ENCODE measurements at places on chromosomes 12 and 14.
A peak's percentile ranks its signal among the peaks of the same experiment; 100 is the strongest.

- DNase-seq: peak; percentile 36
Measured at GRCh38 chr12:53746592-53747092, 5.1 kb downstream of the CISTR start.

DNA sequence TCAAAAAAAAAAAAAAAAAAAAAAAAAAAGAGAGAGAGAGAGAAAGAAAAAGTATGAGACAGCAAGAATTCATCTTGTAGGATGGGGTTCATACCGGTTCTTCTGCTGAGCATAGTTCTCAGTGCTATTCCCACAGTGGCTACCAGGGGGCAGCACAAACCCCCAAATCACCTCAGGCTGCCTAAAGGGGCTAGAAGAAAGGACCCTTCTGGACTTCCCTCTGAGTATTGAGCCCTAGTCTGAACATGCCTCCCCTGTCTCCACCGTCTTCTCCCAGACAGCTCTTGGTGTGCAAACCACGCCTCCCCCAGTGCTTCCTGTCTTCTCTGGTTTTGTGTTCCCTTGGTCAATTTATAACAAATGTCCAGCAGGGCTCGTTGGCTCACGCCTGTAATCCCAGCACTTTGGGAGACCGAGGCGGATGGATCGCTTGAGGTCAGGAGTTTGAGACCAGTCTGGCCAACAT is 31.3 kb upstream of the SMUG1 start:
- peak; percentile 16 for DNase-seq

DNA sequence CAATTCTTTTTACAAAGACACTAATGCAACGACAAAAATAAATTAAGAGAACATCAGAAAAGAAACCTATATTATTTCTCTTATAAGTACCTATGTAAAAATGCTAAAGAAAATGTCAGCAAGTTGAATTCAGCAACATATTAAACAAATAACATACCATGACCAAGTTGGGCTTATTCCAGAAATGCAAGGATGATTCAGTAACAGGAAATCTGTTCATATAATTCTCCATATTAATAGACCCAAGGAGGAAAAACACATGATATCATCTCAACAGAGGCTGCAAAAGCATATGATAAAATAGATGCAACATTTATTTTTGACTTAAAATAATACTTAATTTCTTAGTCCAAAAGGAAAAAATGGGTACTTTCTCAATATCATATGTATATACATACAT is 25.1 kb upstream of the GPHB5 start:
- DNase-seq: no peak

DNA sequence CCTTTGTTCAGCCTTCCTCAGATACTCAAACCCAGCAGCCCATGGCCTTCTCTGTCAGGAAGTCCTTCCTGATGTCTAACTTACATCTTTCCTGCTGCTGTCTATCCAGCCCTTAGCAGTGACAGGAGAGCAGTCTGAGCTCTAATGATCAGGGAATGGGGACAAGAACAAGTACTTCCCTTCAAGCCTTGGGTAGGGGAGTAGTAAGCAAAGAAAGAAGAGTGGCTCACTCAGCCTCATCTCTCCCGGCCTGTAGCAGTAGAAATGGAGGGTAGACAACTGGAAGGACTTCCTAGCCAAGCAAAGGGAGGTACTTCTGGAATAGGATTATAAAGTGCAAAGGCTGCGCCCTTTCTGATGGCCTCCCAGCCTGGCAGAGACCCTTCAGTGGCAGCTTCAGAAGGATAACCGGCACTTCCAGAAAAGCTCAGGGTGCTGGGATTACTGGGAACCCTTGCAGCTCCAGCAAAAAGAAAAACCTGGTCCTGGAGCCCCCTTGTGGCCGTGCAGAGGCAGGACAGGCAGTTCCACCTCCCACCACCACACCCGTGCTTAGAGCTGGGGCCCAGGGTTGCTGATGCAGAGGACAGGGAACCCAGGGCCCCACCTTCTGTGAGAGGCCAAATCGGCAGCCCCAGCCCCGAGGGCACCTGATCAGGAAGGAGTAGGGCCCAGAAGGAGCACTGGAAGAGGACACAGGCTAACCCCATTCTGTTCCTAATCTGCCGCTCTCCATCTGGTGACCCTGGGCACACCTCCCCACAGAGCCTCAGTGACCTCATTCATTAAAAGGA is 12.4 kb upstream of the SMUG1 start:
- no peak for DNase-seq

- DNase-seq: no peak
Measured at GRCh38 chr12:40745386-40745785, 53.1 kb downstream of the CNTN1 start.

DNA sequence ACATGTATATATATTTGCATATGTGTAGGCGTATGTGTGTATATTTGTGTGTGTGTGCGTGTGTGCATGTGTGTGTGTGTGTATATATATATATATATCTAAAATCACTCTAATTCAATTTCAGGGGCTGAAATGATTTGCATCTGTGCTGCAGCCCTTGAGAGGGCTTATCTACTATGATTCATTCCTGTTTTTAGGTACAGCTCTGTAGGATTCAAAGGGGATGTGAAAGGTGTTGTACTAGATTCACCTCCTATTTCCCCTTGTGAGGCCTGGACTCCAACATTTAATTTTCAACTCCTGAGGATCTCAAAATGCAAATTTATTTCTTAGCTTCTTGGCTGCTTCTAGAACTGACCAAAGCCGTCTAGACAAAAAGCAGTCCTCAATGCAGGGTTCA is 11.1 kb downstream of the ERP27 start:
- DNase-seq: no peak

DNA sequence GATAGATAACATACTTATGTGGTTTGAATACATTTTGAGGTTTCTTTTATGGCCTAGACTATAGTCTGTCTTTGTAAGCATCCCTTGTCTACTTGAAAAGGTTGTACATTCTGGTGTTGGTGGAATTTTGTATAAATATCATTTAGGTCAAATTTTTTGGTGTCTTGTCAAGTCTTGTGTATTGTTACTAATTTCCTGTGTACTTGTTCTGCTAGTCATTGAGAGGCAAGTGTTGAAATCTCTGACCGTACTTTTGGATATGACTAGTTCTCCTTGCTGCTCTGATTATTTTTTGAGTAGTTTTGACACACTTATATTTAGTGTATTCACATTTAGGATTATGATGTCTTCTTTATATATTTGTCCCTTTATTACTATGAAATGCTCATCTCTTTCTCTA is 219.6 kb downstream of the CCDC91 start:
- no peak for DNase-seq

DNA sequence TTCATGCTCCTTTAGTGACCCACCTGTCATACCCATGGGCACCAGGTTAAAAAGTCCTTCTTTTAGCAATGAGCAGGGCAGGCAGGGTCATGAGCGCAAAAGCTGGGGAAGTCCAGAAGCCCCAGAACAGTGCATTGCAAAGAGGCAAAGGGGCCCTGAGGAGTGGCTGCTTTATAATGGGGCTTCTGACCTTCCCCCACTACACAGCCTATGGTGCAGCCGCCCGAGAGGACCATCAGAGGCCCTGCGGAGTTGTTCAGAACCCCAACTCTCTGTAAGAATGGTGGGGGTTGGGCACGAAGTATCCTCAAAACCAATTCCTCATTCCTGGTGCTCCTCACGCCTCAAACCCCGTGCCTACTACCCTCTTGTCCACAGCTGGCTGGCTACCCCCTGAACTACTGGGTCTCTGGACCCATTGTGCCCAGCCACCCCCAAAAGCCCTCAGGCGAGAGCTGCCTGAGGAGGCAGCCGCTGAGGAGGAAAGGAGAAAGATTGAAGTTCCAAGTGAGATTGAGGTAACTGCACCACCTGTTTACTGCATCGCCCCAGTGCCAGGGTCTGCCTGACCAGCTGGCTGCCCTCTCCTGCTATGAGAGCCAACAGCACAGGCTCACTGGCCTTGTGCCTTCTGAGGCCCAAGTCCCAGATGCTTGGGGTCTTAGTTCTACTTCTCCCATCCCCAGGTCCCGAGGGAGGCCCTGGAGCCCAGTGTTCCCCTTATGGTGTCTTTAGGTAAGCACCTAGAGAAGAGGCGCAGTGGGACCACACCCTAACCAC is 6.7 kb downstream of the REC8 start:
- no peak for DNase-seq

- DNase-seq: no peak
Measured at GRCh38 chr12:12665194-12665593, 30.8 kb downstream of the GPR19 start.

- DNase-seq: no peak
Measured at GRCh38 chr12:116314477-116314876, 37.0 kb upstream of the MED13L start.

DNA sequence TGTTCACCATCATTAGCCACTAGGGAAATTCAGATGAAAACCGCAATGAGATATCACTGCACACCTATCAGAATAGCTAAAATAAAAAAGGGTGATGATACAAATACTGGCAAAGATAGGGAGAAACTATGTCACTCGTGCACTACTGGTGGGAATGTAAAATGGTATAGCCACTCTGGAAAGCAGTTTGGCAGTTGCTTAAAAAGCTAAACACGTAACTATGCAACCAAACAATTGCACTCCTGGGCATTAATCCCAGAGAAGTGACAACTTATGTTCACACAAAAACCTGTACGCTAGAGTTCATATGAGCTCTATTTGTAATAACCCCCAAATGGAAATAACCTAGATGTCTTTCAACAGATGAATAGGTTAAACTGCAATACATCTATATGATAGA is 35.4 kb downstream of the GPR135 start:
- DNase-seq: no peak

DNA sequence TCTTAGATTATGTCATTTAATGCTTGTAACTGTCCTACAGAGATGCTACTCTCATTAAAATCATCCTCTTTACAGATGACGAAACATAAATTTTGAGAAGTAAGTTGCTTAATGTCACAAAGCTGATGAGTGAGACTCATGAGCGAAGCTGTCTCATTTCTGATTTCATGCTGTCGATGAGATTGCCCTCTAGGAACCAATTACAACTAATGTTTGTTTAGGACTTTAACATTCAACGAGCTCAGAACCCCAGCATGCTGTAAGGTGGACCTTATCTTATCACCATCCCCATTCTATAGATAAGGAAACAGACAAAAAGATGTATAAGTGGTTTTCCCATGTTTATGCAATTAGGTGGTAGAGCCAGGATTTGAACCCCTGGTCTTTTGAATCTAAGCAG is 23.1 kb downstream of the BHLHE41 start:
- no peak for DNase-seq

DNA sequence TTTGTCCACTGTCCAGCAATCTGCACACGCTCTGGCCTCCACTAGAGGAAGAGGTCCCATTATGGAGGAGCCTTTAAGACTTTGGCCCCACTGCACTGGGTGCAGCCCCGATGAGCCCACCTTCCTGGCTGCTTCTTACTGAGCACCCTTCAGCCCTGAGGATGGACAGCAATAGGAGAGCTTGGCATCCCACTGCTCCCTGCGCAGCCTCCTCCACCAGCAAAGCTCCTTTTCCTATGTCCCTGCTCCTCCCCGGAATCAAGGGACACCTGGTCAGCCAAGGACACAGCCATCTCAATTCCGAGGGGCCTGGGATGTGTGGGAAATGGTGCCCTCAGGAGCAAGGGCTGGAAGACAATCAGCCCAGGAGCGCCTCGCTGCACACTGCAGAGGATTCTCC is 94.7 kb downstream of the GCH1 start:
- DNase-seq: no peak

GRCh38 chr14:27164139-27164538 is 566.3 kb upstream of the NOVA1 start:
- DNase-seq: no peak

GRCh38 chr12:81360916-81361315 is 283.0 kb downstream of the ACSS3 start:
- DNase-seq: no peak

GRCh38 chr12:80912901-80913770 is 24.6 kb downstream of the LIN7A start:
- DNase-seq: no peak

- DNase-seq: no peak
Measured at GRCh38 chr12:71871116-71871515, 31.6 kb downstream of the TBC1D15 start.

- DNase-seq: no peak
Measured at GRCh38 chr12:39426636-39427240, 16.2 kb downstream of the KIF21A start.

DNA sequence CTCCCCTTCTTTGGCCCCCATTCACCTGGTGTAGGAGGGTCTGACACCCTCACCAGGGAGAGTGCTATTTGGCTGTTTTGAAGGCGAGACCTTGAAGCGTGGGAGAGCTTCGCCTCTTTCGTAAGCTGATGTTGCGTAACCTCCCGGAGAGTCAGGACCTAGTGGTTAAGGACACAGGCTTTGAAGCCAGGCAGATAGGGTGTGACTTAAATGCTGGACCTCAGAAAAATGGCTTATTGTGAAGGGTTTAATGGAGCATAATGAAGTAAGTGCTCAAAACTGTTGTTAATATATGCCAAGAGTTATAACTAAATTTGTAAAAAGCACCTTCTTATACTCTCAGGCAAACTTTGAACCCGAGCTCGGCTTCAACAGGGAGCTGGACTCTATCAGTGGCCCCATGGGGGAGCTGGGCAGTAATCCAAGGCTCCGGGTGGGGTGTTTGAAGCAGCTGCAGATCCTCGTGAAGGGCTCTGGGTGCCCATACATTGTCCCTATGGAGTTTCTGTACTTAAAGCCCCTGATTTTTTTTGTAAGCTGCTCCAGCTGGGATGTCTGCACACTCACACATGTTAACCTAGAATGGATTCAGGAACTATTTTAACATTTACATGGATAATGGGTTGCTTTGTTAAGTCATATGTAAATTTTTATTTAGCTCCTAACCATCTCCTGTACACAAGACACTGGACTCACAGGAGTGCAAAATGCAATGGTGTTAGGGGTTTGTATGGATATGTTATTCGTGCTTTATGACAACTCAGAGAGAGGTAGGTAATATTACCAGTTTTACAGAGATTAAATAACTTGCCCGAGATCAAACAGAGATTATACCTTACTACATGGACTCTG is 26.0 kb downstream of the PPFIBP1 start:
- DNase-seq: no peak

DNA sequence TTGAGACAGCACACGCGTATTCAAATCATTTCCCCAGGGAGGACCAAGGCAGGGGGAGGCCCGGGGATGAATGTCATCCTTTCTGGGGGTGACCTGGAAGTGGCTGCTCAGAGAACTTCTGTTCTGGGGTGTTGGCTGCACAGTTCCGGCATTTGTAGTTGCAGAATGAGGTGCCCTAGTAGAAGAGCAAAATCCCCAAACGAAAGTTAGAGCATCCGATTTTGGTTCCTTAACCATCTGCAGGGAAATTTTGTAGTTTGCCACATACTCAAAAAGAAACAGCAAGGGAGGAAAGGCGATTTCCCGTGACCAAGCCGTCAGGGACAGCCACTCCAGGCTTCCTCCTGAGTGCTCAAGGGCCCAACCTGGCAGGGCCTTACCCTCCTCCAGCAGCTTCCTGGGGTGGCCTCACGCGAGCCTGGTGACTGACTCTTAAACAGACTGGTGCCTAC is 13.0 kb upstream of the TRAF3 start:
- no peak for DNase-seq

Data from NCI-H1436 treated with DMSO at 0.1 percent for 48 hours (cell line).